ENCODE measurements at places on chromosomes 1 and 21.

DNA sequence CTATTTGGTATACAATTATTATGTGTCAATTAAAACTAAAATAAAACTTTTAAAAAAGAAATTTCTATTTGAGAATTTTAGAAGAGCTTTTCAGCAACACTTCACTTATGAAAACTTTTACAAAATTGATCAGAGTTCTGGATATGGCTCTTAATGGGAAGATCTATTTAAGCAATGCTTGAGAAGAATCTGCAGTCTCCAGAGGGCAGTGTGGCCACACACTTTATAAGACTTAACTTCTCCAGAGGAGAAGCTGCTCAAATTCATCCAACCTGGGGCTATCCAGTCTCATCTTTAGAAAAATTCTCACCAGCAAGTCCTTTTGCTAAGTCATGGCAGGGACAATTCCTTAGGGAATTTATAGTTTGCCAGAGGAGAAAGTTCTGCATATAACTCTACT is 25.2 kb upstream of the AGO1 start:
- peak; percentile 16 for DNase-seq

DNA sequence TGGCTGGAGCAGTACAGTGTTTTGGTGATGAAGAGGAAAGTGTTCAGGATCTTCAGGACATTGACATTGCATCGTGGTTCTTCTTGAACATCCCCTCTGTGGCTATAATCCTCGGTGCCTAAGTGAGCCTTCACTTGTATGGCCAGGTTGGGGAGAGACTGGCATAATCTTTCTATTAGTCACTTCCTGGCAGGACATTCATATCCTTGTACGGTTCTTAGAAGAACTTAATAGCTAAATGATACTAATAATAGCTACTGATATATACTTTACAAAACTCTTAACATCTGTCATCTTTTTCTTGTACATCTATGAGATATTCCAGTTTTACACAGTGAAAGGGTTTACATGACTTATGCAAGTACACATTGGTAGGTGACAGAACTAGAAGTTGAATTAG is 35.8 kb downstream of the CELF3 start:
- DNase-seq, result no peak

DNA sequence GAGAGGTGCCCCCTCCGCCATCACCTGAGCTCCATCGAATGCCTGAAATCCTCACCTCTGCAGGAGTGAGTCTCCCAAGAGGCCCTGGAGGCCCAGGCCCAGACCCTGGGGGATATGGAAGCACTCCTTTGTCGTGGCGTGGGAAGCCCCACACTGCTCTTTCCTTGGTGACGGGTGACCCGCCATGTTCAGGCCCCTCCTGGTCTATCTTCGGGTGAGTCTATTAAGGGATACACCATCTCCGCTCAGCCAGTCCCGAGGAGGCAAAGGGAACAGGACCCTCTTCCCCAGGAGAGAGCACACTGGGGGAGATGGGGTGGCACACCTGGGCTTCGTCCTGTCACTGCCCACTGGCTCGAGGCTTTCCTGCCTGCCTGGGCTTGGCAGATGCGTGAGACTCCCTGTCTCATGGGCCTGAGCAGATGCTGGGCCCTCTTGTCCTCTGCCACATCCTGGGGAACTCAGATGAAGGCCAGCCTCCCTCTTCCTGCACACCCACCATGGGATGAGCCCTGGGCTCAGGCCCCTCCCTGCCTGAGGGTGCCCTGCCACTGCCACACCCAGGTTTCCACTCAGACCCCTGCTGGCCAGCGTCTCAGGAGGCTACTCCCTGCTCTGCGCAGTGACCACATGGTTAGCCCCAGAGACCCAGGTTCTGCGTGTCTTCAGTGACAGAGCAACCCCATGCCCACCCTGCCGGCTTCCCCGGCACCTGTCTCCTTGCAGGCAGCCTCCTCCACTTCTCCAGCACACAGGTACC is 3.8 kb upstream of the NPHP4 start:
- DNase-seq, result no peak

DNA sequence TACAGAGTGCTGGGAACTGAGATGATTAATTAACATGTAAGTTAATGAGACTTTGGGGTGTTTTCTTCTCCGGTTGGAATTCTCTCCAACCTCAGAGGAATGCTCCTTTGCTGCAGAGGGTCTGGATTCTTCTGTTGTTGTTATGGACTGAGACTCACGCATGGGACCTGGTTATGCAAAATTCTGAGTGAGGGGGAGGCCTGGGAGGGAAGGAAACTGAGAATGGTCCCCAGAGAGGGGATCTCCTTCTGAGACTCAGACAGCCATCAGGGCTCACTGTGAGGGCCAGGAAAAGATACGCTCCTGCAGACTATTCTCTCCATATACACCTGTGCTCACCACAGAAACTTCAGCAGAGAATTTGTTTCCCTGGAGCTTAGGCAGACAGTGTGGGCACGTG is 56.3 kb downstream of the HTR6 start:
- no peak for DNase-seq

DNA sequence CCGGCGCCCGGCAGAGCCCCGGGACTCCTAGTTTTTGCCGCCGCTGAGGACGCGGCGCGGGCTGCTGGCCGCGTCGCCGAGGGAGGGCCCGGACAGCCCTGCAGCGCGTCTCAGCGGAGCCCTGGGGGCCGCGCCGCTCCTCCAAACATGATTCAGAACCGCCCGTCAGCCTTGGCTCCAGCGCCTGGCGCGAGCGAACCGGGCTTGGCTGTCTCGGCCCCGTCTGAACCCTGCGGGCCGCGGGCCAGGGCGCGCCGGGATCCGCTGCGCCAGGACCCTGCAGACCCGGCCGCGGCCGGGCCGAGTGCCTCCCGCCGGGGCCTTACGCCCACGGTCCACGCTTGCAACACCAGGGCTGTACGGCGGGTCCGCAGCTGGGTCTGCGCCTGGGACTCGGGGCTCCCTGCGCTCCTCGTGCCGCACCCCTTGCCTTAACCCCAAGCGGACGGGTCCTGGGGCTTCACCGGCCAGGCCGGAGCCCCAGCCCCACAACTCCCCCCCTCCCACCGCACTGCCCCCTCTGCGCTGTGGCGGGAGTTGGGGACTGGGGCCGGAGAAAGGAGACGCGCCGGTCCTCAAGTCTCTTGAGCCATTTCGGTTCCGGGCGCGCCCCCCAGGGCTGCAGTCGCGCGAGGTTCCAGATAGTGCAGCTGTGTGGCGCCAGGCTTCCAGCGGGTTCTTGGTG is 48.4 kb upstream of the CD34 start:
- DNase-seq, result no peak

GRCh38 chr1:223246476-223247112 is 103.5 kb upstream of the TLR5 start:
- DNase-seq, result no peak

DNA sequence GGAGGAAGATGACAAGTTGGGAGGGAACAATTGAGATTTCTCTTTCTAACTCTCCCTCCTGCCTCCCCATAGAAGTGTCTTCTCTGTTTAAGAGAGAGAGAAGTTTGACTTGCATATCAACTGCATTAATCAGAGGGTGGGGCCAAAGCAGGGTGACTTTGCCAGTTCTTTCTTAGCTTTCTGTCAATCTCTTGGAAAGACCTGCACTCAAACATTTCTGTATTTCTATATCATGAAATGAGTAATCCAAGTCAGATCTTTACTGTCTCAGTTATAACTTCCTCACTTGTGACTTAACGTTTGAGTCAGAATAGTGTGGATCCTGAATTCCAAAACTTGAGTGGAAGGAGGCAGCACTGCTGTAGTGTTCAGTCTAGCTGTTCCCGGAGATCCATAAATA is 180.8 kb upstream of the KCNK2 start:
- DNase-seq, result no peak

GRCh38 chr21:25983745-25984144 is 186.8 kb downstream of the APP start:
- DNase-seq, result no peak

GRCh38 chr1:11272832-11273594 is at the start of gene UBIAD1:
TSS of gene UBIAD1 (plus strand) at chr1:11273198. CDS start at chr1:11273532, 334 bp downstream.
- peak; percentile 76 for DNase-seq
